ENCODE measurements at places on chromosomes 2 and 18.

DNA sequence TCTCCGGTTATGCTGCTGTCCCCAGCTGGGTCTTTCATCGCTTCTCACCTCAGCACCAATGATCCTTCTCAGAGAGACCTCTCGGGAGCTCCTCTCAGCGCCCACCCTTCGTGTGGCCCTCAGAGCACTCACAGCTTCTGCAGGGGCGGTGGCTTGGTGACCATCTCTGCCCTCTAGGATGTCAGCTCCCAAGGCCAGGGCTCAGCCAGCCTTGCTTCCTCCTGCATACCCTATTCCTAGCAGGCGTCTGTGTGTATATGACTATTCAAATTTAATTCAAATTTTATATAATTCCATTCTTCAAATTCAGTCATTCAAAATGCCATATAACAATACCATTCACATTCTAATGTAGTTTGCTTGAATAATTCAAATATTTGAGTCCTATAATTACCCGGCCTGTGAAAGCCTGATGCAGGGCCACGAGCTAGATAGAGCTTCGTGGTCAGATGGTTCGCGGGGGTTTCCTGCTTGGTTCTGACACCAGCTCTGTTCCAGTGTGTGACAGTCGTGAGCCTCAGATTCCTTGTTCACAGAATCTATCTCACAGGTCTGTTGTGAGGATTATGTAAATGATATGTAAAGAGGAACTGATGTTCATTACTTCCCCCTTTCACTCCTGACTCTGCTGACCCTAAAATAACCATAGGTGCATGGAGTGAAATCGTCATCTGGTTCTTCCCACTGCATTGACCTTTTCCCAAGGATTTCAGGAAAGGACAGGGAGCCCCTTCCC lies 94.0 kb upstream of the CNGA3 start:
- DNase-seq, result no peak

GRCh38 chr2:150911766-150912280 lies 349.8 kb downstream of the RBM43 start:
- no peak for DNase-seq

DNA sequence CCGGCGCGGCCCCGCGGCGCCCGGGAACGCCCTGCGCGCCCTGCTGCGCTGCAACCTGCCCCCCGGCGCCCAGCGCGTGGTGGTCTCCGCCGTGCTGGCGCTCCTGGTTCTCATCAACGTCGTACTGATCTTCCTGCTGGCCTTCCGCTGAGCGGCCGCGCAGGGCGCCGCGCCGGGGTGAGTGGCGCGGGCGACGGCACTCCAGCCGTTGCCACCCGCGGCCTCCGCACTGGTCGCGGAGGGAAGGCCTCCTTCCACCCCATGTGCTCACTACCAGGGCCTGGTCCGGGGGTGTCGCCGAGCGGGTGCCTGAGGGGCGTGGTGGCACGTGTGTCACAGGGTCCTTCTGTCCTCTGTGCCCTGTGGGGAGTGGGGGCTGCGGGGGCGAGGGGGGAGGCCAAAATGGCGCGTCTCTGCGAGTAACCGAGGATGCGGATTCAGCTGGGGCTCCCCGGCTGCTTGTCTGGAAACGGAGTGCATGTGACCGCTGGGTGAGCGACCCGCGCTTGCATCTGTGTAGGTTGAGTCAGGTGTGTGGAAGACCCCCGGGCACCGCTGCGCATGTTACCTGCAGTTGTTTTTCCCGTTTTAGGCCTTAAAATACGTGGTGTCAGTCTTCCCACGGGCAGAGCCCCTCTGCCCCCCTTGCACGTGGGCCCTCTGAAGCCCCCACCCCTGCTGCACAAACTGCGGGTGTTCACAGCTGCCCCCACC lies 58.0 kb downstream of the FAM168B start:
- DNase-seq, result no peak

DNA sequence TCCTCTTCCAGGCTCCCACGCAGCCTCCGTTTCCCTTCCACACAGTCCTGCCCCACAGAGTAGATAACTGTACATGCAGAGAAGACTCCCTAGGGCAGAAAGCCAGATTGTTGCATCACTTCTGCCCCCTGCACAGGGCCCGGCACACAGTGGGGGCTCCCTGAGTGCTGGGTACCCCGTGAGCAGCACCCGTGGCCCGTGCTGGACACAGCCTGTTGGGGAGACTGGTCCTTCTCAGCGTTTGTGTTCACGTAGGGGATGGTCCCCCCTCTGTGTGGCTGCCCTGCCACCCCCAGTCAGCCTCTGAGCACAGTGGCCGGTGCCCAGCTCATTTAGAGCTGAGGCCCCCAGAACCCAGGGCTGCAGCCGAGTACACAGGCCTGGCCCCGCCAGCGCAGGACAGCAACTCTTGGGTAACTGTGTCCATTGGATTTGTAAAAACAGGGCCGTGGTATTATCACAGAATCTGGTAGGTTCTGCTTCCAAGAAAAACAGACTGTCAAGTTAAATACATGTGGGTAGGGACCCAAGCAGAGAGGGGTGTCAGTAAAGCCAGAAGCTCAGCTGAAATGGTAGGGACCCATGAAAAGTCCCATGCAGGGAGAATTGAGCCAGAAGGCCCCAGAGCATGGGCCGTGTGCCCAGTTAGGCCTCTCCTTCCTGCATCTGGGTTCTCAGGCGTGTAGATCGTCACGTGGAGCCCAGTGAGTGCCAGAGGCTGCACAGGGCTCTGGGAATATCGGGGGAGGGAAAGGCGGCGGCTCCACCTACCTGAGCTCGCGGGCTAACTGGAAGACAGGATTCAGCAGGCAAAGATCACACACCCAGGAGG lies 257.3 kb downstream of the ATAD2B start:
- no peak for DNase-seq

GRCh38 chr18:30987467-30988241 lies 54.9 kb downstream of the DSC3 start:
- no peak for DNase-seq

DNA sequence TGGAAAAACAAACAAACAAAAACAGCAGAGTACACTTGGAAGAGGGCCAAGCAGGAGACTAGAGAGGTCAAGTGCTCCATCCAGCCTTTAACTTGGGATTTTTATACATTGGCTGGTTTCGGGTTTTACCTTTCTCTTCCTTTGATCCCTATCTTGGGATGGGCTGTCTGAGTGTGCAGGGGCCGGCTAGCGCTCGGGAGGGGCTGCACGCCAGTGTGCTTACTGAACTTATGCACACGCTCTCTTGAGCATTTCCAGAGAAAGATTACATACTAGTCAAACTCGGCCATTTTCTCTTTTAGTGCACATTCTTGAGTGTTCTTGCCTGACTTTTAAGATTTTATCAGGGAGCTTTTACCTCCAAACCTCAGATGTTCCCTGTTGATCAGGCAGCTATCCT lies 707.8 kb downstream of the DSC3 start:
- no peak for DNase-seq

GRCh38 chr2:10341193-10341592 lies 38.5 kb downstream of the HPCAL1 start:
- DNase-seq, result no peak

DNA sequence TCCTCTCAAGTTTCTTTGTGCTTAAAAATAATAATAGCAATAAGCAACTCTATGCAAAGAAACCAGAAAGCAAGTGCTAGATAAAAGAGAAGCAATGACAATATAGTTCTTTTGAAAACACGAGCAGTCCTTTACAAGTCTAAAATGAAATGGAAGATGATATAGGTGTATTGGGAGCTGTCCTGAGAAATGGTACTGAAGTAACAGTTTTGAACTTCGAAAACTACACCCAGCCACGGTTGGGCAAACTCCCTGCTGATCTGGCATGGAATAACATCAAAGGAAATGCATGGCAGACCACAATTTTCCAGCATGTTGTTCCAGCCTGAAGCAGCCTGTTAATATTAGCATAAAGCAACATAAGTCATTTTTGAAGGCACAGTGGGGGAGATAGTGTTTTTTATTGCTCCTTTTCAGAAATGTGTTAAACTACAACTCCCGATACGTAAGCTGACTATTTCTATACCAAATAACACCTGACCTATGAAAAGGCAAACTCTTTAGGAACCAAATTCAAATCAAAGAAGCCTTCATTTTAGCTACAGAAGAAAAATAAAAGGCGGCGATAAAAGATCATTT lies 596.1 kb upstream of the KLHL29 start:
- DNase-seq, result no peak

- DNase-seq, result no peak
Observed at GRCh38 chr2:35803126-35803525, 552.5 kb upstream of the CRIM1 start.

- peak; percentile 42 for DNase-seq
Observed at GRCh38 chr2:173075056-173075780, 428 bp upstream of the MAP3K20 start.

- no peak for DNase-seq
Observed at GRCh38 chr2:117523267-117523666, 291.2 kb upstream of the DDX18 start.

- no peak for DNase-seq
Observed at GRCh38 chr2:189179570-189179950, at the start of gene COL5A2. Gene COL5A2 (minus strand): TSS chr2:189179761. CDS start chr2:189179604, 157 bp downstream.

GRCh38 chr2:208049441-208049840 lies 24.1 kb upstream of the PLEKHM3 start:
- DNase-seq, result no peak

DNA sequence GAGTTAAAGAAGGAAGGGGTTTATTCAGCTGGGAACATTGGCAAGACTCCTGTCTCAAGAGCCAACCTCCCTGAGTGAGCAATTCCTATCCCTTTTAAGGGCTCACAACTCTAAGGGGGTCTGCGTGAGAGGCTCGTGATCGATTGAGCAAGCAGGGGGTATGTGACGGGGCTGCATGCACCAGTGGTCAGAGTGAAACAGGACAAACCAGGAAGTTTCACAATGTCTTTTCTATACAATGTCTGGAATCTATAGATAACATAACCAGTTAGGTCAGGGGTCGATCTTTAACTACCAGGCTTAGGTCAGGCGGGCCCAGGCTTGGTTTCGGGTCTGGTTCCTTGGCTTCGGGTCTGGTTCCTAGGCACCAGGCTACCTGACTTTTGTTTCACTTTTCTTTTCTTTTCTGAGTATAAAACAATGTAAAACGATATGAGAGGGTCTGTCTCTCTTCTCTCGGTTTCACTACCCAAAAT lies 30.1 kb upstream of the LIPG start:
- no peak for DNase-seq

GRCh38 chr2:70988726-70989648 lies 5.7 kb downstream of the TEX261 start:
- no peak for DNase-seq

- DNase-seq, result no peak
Observed at GRCh38 chr2:207260021-207260420, 94.3 kb upstream of the KLF7 start.

DNA sequence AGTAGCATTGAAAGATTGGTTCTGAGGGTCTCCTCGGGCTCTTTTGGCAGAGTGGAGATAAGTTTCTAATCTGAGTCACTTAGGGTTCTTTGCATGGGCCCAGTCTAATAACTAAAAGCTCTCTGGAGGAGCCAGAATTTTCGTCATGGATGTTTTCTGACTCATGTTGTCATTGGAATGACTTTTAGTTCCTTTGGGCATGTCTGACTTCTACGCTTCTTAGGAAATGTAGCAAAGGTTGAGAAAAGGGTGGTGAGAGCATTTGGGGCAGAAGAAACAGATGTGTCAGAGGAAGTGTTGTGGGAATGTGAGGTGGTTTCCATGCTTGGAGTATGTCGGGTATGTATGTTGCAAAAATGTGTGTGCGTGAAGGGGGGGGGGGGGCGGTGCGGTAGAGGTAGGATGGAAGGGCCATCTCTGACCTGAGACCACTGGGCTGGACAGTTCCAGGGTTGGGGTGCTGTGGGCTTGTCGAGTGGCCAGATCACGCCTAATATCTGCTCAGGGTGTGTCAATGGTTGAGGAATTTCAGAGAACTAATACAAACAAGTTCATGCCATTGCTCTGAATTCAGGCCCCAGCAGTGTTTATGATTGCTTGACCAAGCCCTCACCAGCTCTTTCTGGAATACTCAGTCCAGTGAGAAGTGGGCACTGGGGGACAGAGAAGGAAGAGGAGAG lies 26.9 kb downstream of the KLHL29 start:
- DNase-seq, result no peak

GRCh38 chr2:229387866-229388265 lies 116.8 kb upstream of the PID1 start:
- DNase-seq, result no peak

Measured in C1 segment of cervical spinal cord (tissue), 14 donors.